Activated CD8-positive, alpha-beta memory T cell treated with anti-CD3 and anti-CD28 coated beads, Interleukin-2, amount 10 ng/mL, durations not matched to agents 7 days and 5 days (primary cell): ENCODE measurements at places on chromosomes 4 and X. TPM values are rescaled to one million over a fixed set of nuclear protein-coding genes. Genes with fewer than 3 reads are reported as not detected.

Gene EVC2
- total RNA-seq = 1.4 TPM

Gene ATRX
- 67.4 TPM for total RNA-seq

Gene RPS6KA6
- not detected for total RNA-seq

Gene ABCG2
- total RNA-seq = 4.4 TPM

Gene ARHGAP36
- not detected for total RNA-seq

Gene AKAP14
- not detected for total RNA-seq
